ENCODE measurements at places on chromosomes 2 and 18.

DNA sequence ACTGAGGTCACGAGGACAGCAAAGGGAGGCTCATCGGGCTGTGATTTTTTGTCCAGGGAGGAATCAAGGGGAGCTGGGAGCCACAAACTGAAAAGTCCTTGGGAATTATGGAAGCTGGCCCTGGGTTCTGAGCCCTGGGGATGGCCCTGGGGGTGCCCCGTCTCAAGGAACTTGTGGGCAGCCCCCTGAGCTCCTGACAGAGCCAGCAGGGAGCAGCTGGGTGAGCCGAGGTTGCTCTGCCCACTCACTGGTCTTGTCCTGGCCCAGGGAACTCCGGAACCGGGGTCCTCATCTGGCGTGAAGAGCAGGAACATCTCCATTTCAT lies 61.3 kb upstream of the HDAC4 start:
- no peak for DNase-seq

DNA sequence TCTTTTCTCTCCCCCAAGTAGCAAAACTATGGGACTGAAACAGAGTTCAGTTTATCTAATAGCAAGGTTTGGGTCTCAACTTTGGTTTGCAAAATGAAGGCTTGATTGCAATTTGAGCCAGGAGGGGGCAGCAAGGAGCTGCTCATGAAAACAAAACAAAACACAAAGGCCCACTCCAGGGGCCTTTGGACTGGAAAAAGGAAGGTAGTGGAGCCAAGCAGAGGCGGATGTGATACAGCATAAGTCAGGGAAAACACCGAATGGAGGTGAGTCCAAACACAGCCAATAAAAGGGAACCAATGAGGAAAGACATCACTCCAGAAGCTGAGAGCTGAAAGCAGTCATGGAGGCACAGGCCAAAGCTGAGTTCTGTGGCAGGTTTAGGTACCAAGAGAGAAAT lies 799.7 kb upstream of the ACVR2A start:
- DNase-seq = peak; percentile 26

DNA sequence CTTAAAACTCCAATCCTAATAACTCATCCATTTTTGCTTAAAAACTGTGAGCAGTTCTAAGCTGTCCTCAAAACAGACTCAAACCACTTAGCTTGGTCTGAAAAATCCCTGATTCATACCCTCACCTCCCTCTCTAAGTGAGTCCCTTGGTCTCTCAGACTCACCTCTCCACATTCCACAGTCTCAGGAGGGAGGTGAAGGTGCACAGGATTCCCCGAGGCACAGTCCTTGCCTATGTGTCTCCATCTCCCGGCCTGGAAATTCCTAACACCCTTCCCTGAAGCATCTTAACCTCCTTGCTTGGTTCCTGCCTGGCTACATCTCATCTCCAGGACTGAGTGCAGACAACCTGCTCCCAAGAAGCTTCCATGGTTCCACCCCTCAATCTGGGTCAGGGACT lies 45.0 kb downstream of the CYRIA start:
- DNase-seq = no peak

DNA sequence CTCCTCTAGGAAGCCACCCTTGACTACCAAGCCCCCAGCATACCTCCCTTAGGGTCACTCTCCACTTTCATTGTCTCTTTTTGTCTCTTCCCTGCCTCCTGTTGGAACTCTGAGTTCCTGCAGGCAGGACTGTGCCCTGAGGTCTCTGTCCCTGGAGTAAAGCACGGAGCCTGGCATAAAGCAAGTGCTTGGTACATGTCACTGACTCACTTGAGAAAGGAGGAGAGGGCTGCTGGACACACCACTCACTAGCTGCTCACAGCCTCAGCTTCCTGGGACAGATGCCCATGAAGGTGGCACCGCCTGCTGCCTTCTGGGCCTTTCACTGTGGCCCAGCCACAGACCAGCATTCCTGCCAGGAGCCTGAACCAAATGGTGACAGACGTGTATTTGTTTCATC lies 64.4 kb downstream of the RPIA start:
- no peak for DNase-seq

DNA sequence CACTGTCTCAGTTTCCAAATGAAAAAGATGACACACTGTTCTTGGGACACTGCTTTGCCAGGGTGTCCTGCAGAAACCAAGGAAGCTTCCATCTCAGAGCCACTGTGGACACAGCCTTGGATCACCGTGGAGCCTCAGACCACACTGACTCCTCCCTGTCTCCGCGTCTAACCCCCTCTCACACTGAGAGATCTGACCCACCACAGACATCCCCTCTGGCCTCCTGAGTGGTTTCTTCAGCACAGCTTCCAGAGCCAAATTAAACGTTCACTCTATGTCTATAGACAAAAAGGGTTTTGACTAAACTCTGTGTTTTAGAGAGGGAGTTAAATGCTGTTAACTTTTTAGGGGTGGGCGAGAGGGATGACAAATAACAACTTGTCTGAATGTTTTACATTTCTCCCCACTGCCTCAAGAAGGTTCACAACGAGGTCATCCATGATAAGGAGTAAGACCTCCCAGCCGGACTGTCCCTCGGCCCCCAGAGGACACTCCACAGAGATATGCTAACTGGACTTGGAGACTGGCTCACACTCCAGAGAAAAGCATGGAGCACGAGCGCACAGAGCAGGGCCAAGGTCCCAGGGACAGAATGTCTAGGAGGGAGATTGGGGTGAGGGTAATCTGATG lies 113.4 kb upstream of the PKDCC start:
- DNase-seq = no peak

- peak; percentile 97 for DNase-seq
Measured at GRCh38 chr2:1707771-1708418, 36.4 kb downstream of the PXDN start.

DNA sequence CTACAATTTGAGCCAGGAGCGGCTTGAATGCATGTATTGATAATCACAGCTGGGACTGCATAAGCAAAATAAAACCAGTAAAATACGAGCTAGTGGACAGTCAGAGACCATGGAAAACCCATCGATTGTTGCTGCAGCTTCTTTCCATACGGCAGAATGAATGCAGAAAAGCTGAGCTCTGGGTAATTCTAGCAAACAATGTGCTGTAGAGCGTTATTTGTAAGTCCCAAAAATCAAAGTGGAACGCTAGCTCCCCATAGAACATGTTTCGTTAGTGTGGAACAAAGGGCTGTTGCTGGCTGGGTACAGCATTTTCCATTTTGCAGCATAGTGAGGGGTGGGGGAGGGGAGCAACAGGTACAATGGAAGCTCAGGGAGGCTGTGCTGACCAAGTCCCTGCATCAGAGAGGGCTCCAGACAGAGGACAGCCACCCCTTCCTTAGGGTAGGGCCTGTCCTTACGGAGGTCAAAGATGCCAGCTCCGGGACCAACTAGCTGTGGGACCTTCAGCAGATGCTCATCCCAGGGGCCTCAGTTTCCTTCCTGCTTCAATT lies 74.1 kb downstream of the BOD1L2 start:
- no peak for DNase-seq

GRCh38 chr18:44837482-44838180 lies 156.9 kb downstream of the SETBP1 start:
- DNase-seq = no peak
